ENCODE measurements at places on chromosomes 2 and 18.

DNA sequence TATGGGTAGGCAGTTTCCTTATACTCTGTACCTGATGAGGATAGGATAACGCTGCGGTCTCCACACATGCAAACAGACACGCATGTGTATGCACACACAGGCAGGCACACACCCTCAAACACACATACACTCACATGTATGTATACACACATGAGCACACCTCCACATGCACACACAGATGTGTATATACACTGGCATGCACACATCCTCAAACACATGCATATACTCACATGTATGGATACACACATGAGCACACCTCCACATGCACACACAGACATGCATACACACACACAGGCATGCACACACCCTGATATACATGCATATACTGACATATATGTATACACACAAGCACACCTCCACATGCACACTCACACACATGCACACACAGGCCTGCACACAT lies 267.8 kb upstream of the HDAC4 start:
- DNase-seq, result no peak

- no peak for DNase-seq
Observed at GRCh38 chr2:232857158-232857563, 12.9 kb upstream of the SNORC start.

DNA sequence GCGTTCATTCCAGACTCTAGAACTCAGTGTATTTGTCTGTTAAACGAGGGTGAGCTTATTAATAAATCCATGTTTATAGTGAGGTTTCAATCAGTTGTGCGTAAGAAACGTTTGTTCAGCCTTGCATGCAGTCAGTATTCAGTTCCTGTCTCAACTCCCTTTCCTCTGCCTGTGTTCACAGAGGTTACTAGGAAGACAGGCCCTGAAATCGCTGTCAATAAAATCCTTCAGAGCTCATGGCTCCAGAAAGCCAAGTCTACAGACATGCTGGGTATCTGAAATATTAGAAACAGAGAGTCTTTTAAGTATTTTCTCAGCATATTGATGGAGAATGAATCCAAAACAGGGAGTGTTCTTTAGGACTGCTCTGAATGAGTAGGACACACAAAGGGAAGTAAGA lies 75.4 kb downstream of the KLF7 start:
- no peak for DNase-seq

- DNase-seq, result no peak
Observed at GRCh38 chr2:132815516-132815915, 145.5 kb upstream of the LYPD1 start.

- DNase-seq, result no peak
Observed at GRCh38 chr18:811182-811891, 705 bp downstream of the YES1 start.

- no peak for DNase-seq
Observed at GRCh38 chr2:149492923-149493322, 94.7 kb downstream of the MMADHC start.

DNA sequence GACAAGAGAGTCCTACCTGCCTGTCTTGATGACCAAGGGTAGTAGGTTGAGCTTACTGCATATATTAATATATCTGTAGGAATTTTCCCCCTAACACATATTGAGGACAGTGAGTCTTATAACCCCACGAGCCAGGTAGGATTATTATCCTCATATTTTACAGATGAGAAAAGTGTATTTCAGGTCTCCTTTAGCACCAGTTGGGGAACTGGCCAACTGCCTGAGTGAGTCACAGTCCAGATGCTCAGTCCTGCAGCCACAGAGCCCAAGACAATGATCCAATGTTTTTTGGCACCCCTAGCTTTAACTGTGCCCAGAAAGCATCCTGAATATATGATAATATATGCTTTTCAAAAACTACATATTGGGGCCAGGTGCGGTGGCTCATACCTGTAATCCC lies 30.8 kb upstream of the GLS start:
- DNase-seq, result no peak

- no peak for DNase-seq
Observed at GRCh38 chr2:134247679-134248078, 6.2 kb upstream of the MGAT5 start.

- no peak for DNase-seq
Observed at GRCh38 chr2:121099329-121100290, 185.4 kb downstream of the TFCP2L1 start.

- no peak for DNase-seq
Observed at GRCh38 chr2:237731663-237732062, 66.9 kb upstream of the RBM44 start.

DNA sequence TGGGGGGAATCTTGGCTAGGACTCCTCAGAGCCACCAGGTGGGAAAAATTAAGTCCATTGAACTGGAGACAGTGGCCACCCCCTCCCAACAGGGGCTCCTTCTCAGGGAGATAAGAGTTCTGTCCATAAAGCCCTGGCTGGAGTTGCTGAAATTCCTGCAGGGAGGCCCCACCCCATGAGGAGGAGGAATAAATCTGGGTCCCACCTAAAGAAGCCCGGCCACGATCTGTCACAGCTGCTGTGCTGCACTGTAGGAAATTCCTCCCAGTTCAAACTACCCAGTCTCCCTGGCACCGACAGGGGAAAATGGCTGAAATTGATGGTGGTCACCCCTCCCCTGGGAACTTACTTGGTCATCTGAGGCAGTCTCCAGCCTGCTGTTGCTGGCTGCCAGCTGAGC lies 215.0 kb downstream of the THSD7B start:
- DNase-seq, result no peak
